ENCODE measurements at places on chromosomes 6 and 20.

- DNase-seq = no peak
Observed at GRCh38 chr6:139296927-139297326, 5.1 kb upstream of the TXLNB start.

DNA sequence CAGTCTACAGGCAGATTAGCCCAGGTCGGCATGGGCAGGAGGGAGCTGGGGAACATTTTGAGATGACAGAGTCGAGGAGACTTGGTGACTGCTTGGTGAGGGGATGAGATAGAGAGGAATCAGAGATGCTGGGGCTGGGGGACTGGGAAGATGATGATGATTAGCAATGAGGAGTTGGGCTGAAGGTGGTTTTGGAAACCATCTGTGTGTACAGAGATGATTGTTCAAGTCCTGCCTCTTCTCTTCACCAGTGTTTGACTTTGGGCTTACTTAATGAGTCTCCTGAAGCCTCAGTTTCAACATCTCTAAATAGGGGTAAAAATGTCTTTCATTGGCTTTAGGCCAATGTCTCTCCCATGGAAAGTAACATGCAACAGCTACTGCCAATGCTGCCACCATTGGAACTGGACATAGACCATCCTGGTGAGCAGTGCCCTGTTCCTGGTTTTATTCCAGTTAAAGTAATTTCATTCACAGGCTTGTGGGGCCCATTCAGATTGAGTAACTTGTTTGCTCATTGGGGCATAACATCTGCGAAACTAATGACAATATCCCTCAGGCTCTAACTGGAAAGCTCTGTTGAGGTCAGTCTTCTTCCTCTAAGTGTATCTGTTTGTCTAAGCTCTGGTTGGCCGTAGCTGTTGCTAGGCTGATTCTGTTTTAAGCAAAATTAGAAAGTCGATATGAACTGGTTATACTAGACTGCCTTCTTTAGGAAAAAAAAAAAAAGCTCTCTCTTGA, 99.1 kb downstream of the ARMC2 start:
- DNase-seq = no peak

DNA sequence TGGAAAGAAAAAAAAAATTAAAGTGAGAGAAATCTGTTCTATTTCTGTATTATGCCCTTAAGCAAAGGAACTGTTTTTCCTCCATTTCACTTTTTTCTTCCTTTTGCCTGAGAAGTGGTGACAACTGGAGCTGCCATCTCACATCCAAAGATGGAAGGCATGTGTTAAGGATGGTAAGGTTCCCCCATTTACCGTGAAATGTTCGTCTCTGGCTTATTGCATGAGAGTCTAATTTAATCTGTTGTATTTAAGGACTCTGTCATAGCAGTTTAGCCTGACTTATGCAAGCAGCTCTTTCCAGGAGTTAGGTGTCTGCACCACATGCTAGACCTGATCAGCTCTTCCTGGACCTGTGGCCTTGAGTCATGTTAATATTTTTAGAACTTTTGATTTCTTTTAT, 389.5 kb upstream of the MAP3K7 start:
- DNase-seq = no peak

DNA sequence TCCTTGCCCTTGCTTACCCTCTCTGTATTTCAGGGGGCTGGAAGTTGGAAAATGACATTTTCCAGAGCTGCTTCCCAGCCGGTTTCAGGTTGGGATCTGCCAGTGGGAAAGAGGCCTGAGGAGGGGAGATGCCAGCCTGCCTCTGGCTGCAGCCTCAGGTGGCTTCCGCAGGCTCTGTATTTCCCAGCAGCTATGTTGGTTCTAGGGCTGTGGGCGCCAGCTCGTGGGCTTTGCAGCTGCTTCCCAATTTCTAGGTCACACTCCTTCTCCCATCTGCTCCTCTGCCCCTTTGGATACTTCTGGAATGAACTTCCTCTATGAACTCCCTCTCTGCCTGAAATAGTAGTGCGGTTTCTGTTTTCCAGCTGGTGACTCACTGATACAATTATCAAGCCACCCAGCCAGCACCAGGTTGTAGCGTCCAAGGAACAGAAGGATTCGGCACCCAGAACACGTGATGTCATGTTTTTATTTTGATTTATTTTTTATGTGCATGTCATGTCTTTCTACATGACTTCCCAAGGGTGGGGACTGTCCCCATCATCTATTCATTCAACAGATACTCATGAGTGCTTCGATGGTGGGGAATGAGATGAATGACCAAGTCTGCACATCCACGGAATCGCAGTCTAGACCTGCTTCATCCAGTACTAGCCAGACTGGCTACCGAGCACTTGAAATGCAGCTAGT, 38.0 kb downstream of the TGM2 start:
- DNase-seq = no peak

GRCh38 chr6:162728197-162728596, 423 bp downstream of the PACRG start:
- no peak for DNase-seq

DNA sequence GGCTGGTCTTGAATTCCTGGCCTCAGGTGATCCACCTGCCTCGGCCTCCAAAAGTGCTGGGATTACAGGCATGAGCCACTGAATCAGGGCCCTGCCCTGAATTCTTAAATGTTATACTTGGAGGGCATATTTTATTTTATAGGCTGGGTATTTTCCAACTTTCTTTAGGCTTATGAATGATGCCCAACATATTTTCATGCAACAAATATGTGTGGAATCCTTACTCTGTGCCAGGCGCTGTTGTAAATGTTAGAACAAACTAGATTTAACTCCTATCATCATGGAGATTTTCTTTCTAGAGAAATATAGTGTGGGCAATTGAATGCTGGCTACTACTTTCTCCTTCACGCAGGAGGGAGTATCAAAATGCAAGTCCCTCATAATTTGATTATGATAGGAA, 71.2 kb downstream of the SAMD5 start:
- no peak for DNase-seq

- no peak for DNase-seq
Observed at GRCh38 chr6:79778816-79779215, 147.7 kb downstream of the SH3BGRL2 start.

- no peak for DNase-seq
Observed at GRCh38 chr6:80165143-80165542, 58.7 kb downstream of the BCKDHB start.

DNA sequence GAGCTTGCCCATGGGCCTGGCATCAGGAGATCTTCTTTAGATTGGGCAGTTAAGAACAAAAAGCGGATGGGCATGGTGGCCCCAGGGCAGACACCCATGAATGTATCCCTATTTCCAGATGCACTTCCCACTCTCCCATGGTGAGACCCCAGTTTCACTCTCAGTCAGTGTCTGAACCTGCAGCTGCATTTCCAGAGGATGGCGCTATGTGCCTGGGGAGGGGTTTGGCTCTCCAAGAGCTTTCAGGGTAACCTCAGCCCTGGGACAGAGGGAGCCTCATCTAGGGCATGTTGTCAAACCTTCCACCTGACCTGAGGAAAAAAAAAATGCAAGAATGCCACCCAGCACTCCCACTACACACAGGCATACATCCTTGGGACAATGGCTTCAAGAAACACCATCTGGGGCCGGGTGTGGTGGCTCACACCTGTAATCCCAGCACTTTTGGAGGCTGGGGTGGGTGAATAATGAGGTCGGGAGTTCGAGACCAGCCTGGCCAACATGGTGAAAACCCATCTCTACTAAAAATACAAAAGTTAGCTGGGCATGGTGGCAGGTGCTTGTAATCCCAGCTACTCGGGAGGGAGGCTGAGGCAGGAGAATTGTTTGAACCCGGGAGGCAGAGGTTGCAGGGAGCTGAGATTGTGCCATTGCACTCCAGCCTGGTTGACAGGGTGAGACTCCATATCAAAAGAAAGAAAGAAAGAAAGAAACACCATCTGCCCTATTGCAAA, 1.9 kb downstream of the CST9L start:
- no peak for DNase-seq

DNA sequence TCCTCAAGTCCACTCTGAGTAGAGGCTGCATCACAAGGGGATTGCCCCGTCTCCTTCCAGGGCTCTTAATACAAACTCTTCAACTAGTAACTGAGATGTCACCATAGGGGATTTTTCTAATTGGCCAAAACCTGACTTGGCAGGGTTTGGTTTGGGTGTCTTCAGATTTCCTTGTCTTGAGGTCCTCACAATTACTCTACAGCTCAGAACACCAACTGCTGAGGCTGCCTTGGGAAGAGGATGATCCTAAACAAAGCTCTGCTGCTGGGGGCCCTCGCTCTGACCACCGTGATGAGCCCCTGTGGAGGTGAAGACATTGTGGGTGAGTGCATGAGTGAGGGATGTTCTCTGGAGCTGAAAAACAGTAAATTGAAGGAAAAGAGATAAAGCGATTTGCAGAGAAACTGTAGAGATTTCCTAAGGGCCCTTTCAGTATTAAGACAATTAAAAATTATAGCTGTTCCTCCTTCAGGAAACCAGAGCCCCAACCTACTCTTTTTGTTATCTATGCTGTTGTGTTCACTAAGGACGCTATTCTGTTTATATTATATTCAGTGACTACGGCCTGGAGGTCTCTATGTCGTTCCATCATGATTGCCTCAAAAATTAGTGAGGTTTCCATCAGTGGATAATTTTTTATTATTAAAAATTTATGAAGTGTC, at the start of gene HLA-DQA1:
Gene HLA-DQA1 (plus strand): TSS at position 188 of the 662 bp plus-strand sequence. CDS start 53 bp downstream, at position 241.
- no peak for DNase-seq

GRCh38 chr6:44522871-44523270, 135.4 kb downstream of the CDC5L start:
- no peak for DNase-seq

- DNase-seq = no peak
Observed at GRCh38 chr6:137357263-137357947, 136.8 kb downstream of the OLIG3 start.

DNA sequence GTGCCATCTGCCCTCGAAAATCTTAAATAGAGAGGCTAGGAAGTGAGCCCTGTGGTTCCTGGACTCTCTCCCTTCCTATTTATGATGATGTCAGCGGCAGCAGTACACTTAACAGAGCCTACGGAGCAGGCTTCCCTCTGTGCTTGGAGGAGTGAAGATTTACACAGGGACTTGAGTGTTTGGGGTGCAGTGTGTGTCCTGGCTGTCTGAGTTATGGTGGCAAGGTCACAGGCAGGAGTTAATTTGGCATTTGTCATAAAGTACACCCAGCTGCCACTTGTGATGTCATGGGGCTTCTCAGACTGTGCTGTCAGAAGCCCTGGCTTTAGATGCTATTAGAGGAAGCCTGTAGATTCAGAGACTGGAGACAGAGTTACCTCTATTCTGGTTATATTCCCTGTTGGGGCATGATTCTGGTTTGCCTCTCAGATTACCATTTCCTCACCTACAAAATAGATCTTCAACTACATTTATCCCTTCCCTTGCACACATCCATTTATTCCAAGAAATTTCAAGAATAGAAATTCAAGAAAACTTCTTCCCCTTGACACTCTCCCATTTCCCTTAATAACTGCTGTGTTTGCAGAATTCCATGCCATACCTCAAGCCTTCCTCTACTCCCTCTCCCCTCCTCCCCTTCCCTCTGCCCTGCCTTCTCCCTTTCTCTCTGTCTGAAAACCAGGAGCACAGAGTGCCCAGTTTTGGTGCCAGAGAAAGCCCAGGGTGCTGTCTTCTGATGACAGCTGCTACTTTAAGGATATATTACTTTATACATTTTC, 72.1 kb downstream of the SLC24A3 start:
- no peak for DNase-seq

- DNase-seq = no peak
Observed at GRCh38 chr6:4510317-4510716, 265.9 kb upstream of the CDYL start.

DNA sequence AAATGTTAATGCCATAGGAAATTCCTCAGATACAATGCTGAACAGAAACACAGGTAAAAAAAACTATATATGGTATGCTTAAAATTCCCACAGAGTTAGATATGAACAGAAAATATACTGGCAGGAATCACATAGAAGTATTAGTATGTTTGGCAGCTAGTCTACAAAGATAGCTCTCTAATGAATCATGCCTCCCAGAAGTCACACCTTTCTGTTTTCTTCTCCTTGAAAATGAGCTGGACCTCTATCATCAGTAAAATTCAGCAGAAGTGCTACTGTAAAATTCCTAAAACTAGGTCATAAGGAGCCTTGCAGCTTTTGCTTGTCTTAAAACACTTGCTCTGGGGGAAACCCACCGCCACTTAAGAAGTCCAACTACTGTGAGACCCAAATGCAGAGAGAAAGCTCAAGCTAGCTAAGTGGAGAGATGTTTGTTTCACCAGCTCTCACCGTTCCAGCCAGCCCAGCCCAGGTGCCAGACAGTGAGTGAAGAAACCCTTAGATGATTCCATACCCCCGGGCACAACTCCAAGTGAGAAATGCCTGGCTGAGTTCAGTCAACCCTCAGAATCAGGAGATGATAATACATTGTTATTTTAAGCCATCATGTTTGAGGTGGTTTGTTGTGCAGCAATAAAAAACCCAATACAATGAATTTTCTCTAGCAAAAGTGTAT, 43.0 kb downstream of the TSPYL4 start:
- DNase-seq = no peak

- no peak for DNase-seq
Observed at GRCh38 chr20:13251106-13251903, 30.2 kb downstream of the ISM1 start.

- DNase-seq = no peak
Observed at GRCh38 chr6:33868141-33868540, 64.3 kb upstream of the MLN start.

- no peak for DNase-seq
Observed at GRCh38 chr6:144728804-144729203, 443.7 kb downstream of the UTRN start.

DNA sequence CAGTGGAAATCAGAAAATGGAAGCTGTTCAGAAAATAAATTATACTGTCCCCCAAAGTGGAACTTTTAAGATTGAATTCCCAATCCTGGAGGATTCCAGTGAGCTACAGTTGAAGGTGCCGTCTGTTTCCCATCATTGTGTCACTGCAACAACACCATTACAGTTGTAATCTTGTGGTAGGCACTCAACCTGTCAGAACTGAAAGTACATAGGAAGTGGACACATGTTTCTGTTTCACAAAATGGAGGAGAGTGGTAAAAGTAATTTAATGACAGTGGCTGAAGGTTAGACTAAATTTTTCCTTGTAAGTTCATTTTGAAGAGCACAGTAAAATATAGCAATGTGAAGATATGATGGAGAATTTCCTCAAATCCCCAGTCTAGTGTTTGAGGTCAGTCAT, 70.0 kb downstream of the CD109 start:
- no peak for DNase-seq

GRCh38 chr20:10131732-10132345, 86.8 kb upstream of the SNAP25 start:
- DNase-seq = no peak

GRCh38 chr20:309841-310644, 12.7 kb downstream of the ZCCHC3 start:
- peak; percentile 74 for DNase-seq

GRCh38 chr6:51855310-51856082, 231.9 kb downstream of the PKHD1 start:
- no peak for DNase-seq

DNA sequence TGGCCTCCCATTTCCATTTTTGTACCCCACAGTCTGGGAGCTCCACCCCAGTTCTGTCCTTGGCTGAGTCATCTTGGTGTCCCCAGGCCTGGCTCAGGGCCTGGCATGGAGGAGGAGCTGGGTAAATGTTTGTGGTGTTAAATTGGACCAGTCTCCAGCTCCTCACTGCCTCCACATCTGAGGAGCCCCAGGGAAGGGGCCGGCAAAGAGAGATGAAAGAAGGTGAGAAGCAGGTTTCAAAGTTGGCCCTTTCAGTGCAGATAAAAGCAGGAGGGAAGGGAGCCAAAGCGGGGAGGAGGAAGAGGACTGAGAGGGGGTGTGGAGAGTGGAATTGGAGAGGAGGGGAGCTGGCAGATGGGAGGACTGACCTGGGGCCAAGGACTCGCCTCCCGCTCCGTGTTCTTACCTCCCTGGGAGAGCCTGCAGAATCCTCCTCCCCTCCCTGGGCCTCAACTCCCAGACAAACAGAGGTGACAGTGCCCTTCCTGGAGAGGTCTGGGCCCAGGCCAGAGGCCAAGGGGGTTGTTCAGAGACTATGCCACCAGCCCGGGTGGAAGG, 89.0 kb downstream of the CD40 start:
- no peak for DNase-seq

Measured in stimulated activated CD4-positive, alpha-beta T cell treated with anti-CD3 and anti-CD28 coated beads, Interleukin-15, amount 100 ng/mL, for 1 hour (primary cell).